Stimulated activated naive CD4-positive, alpha-beta T cell (primary cell): ENCODE measurements at places on chromosomes 12 and 14.

DNA sequence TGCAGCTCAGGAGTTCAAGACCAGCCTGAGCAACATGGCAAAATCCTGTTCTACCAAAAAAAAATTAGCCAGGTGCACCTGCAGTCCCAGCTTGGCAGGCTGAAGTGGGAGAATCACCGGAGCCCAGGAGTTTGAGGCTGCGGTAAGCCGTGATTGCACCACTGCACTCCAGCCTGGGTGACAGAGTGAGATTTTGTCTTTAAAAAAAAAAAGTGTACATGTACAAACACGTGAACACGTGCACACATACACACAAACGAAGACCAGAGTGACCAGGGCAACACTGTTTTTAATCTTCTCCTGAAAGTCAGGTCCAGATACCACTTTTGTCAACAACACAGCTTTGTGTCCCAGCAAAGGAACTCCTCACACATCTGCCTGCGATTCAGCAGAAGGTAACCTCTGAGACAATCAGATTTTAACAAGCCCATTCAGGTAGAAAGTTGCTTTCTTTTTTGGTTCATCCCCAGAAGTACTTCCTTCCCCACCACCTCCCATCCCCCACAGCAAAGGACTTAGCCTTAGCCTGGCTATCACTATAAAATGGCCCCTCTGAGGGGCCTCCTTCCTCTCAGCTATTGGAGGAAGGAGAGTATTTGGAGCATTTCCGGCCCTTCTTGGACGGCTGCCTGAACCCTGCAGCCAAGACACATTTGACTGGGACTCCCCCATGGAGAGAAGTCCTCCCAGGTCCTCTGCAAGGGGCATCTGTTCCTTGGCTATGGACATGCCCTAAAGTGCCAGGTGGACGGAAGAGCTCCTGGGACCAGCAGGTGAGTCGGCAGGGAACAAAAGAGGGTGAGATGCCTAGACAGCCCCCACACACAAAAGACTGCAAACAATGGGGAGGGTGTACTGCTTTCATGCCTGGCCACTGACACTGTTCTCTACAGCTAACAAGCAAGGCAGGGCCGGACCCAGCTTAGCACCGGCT is 9.8 kb downstream of the CTDSP2 start:
- DNase-seq = peak; percentile 25

DNA sequence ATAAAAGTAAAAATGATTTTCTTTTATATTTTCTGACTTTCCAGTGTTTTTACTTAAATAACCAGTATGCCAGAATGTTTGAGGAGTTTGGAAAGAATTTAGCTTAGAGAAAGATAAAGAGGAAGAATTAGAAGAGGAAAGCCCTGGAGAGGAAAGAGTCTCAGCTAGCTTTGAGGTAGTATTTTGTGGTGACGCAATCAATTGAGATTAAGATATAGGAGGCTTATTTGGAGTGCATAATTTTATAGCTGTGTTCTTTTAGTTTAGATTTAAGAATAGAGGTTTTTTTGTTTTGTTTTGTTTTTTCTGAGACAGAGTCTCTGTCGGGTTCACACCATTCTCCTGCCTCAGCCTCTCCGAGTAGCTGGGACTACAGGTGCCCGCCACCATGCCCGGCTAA is 18.1 kb downstream of the CLEC2B start:
- no peak for DNase-seq

- DNase-seq = no peak
Observed at GRCh38 chr14:80388980-80389711, 177.8 kb upstream of the DIO2 start.

DNA sequence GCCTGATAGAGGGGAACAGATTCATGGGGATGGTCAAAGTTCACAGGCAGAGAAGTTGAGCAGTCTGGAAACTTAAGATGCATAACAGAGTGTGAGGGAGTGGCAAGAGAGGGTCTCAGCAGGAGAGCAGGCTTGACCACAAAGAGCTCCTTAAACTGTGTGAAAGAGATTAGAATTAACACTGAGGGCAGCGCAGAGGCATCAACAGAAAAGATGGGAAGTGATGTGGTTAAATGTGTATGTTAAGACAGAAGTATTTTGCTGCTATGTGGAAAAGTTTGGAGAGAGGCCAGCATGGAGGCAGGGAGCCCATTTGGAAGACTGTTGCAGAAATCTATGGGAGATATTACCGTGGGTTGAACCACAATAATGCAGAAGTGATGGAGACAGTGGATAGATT is 122.7 kb upstream of the LMNTD1 start:
- no peak for DNase-seq

DNA sequence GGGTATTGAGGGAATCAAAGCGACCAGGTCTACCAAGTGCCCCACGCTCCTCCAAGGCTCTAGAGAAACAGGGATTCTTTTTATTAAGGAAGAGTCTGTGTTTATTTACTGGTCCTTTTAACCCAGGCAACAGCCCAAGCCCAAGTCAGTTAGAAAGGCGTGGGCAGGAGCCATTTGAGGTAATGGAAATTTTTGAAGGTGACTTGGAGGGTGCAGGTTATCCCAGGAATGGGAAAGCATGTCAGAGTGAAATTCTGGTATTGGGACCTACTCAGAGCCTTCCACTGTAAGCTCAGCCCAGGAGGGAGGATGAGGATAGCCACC is 2.9 kb downstream of the SLC6A12 start:
- no peak for DNase-seq

DNA sequence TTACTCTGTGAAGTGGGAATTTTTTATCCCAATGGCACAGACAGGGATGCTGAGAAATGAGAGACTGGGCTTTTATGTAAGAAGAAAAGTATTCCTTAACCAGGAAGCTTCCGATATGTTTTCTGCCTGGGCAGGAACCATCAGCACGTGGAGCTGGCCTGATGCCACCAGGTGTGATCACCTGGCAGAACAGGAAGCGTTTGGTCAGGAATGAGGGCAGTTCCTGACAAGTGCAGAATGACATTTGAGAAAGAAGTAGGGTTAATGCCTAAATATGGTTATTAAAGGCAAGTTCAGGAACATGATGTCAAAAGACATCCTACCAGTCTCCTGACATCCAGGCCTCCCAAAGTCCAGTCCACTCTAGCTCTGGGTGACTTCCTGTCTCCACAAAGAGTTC is 210.3 kb downstream of the NUAK1 start:
- no peak for DNase-seq

- DNase-seq = no peak
Observed at GRCh38 chr12:93904124-93904523, 226.9 kb downstream of the CRADD start.

- DNase-seq = no peak
Observed at GRCh38 chr12:26760657-26761293, 72.2 kb downstream of the ITPR2 start.

DNA sequence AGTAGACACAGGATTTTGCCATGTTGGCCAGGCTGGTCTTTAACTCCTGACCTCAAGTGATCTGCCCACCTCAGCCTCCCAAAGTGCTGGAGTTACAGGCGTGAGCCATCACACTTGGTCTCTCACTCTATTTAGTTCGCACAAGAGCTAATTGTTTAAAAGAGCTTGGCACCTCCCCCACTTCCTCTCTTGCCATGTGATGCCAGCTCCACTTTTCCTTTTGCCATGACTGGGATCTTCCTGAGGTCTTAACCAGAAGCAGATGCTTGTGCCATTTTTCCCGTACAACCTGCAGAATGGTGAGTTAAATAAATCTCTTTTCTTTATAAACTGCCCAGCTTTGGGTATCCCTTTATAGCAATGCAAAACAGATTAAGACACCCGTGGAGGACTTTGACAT is 200.1 kb upstream of the FRMD6 start:
- DNase-seq = no peak

- no peak for DNase-seq
Observed at GRCh38 chr14:75702616-75703261, 41.7 kb downstream of the TTLL5 start.

DNA sequence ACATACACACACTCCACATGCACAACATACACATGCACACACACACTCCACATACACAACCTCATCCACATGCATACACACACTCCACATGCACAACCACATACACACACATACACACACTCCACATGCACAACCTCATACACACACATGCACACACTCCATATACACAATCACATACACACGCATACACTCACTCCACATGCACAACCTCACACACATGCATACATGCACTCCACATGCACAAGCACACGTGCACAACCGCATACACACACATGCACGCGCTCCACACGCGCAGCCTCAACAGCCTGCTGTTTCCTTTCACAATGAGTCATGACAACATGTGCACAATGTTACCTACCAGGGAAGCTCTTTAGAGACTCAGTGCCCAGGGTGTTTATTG is 61.2 kb upstream of the TMEM132C start:
- no peak for DNase-seq

- DNase-seq = no peak
Observed at GRCh38 chr14:75290851-75291250, 12.2 kb downstream of the FOS start.
